ENCODE measurements at places on chromosomes 6 and 20.

DNA sequence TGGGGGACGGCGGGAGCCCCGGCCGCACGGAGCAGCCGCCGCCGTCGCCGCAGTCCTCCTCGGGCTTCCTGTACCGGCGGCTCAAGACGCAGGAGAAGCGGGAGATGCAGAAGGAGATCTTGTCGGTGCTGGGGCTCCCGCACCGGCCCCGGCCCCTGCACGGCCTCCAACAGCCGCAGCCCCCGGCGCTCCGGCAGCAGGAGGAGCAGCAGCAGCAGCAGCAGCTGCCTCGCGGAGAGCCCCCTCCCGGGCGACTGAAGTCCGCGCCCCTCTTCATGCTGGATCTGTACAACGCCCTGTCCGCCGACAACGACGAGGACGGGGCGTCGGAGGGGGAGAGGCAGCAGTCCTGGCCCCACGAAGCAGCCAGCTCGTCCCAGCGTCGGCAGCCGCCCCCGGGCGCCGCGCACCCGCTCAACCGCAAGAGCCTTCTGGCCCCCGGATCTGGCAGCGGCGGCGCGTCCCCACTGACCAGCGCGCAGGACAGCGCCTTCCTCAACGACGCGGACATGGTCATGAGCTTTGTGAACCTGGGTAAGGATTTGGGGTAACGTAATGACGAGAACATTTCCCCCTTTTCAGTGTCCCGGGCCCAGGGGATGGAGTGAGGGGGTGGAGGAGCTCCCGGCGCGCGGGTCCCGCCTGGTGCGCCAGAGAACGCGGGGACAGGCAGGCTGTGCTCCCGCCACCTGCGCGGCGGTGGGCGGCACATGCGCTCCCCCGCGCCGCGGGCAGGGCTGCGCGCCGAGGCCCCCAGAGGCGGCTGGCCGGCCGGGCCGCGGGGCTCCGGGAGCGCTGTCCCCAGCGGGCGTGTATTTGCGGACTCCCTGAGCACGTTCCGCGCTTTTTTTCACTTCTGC lies 1.4 kb downstream of the BMP6 start:
- DNase-seq = no peak

GRCh38 chr6:93759190-93759589 lies 339.8 kb upstream of the EPHA7 start:
- DNase-seq = no peak

GRCh38 chr6:31621991-31622390 lies 1.5 kb downstream of the PRRC2A start:
- DNase-seq = no peak

- DNase-seq = no peak
Measured at GRCh38 chr20:63096681-63097335, 90.0 kb upstream of the BHLHE23 start.

DNA sequence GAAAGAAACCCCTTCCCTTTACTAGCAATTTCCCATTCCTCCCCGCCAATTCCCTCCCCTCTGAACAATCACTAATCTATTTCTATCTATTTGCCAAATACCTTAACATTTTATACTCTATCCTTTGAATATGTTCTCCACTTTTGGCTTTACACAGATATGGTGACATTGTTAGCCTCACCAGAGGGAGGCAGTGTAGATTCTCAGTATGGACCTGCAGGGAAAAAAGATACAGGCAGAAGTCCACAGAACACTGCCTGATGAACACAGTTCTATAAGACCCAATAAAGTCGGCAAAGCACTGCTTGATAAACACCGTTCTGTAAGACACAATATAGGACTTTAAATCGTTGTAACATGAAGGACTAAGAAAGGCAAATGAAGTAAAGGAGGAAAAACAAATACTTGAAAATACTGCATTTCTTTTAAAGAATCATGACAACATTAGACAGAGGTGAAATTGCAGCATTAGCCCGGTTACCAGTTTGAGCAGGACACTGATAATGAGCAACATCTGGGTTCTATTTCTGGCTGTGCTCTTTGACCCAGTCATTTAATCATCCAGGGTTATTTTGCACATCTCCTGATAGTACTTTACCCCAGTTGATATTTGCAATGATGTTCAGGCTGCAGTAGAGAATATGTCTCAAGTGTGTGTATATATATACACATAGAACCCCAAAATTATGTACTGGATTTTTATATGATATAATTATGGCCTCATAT lies 296.8 kb downstream of the UTRN start:
- DNase-seq = peak; percentile 76

DNA sequence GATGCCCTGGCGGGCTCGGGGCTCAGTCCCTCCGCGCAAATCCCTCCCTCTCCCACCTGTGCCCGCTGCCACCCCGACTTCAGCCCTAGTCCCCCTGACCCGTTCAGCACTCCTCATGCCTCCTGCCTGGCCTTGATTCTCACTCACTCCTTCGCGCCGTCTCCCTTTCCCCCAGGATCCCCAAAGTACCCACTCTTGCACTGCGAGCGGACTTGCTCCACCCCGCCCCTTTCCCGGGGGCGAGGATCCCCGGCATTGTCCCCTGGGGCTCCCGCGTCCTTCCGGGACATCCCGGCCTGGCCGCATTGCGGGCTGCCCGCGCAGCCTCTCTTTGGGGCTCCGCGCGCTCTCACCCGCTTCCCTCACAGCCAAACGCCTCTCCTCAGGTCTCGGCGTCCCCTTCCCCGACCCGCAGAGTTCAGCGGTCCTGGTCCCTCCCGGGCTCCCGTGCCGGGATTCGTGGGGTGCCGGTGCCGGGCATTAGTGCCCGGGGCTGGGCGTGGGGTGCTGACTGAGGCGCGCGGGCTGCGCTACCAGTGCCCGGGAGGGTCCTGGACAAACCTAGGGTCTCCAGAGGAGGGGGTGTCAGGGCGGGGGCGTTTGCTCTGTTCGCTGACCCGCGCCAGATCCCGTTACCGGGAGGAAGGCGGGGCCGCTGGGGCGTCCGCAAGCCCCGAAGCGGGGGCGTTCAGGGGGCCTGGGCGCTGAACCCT lies 45.5 kb upstream of the SUPT3H start:
- DNase-seq = peak; percentile 56

GRCh38 chr6:79421707-79422484 lies 115.3 kb downstream of the LCA5 start:
- DNase-seq = peak; percentile 97

- no peak for DNase-seq
Measured at GRCh38 chr20:41494451-41494850, 123.7 kb downstream of the CHD6 start.

GRCh38 chr20:18879262-18879661 lies 65.7 kb downstream of the SCP2D1 start:
- DNase-seq = no peak

DNA sequence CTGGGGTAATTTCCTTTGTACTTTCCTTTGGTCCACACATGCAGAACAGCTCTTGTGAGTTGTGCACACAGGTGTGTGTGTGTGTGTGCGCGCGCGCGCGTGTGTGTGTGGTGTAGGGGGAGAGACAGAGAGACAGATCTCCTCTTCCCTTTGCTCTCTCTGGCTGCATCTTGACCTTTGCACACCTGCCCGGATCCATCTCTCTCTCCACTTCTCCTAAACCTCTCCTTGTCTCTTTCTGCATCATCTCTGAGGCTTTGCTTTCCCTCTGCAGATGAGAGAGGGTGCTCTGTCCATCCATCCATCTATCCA lies 67.0 kb downstream of the SRC start:
- no peak for DNase-seq

DNA sequence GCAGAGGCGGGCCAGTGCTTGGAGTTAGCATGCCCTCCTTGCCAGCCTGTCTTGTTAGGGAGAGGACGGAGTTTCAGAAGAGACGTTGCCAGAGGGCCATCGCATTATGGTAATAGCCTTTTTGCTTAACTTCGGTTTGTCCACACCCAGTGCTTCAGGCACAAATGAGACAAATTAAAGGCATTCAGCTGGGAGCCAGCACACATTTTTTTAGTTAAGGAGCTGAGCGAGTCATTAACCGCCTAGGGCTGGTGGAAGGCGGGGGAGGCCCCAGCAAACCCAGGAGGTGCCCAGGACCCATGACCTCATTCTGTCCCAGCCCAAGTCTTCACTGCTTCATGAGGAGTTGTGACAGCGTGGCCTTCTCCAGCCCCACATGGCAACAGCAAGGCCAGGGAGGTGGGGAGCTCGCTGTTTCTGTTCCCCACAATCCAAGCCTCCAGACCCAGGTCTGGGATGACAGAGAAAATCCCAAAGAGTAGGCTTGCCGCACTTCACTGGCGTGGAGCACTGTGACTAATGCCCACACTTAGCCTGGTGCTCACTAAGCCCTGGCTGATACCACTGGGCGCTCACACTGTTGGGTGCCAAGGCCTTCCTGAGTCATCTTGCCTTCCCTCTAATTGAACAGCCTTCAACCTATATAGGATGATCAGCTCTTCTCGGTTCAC lies 237.1 kb downstream of the ANKRD60 start:
- peak; percentile 56 for DNase-seq

- peak; percentile 24 for DNase-seq
Measured at GRCh38 chr6:14807130-14807529, 438.7 kb upstream of the JARID2 start.

- DNase-seq = no peak
Measured at GRCh38 chr20:45017281-45017680, 51.0 kb downstream of the STK4 start.

DNA sequence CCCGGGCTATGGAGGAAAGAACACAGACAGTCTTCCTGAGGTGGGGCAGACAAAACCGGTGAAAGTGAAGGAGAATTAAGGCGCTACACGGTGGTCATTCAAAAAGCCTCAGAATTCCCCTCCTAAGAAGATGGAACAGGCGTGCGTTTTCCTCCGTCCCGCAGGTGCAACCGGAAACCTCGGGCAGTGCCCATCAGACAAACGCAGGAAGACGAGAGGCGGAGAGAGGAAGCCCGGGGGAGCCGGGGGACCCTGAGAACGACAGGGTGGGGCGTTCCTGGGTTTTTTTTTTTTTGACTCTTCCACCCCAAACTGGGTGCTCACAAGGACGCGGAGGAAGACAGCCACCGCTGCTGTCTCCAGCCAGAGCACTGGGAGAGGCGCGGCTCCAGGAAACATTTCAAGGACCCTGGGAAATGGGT lies 25.4 kb downstream of the TTLL2 start:
- DNase-seq = no peak

- no peak for DNase-seq
Measured at GRCh38 chr6:39181826-39182225, 47.4 kb downstream of the KCNK5 start.

- no peak for DNase-seq
Measured at GRCh38 chr6:169907419-169908115, 156.1 kb downstream of the ERMARD start.

DNA sequence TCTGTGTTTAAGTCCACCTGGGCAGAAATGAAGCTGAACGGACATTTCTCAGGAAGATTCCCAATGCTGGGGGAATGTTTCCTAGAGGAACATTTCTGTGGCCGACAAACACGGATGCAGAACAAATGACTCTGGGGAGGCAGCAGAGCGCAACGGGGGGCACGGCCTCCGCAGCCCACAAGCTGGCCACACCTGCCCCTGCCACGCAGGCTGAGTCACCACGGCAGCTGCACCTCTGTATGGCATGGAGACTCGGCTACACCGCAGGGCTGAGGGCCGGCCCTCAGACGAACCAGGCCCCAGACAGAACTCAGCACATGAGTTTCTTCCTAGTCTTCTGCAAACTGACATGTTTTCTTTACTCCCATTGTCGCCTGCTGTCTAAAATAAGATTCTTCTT lies 10.0 kb upstream of the PRR18 start:
- no peak for DNase-seq

GRCh38 chr6:27892649-27893058 lies 19.5 kb downstream of the OR2B2 start:
- DNase-seq = peak; percentile 31

DNA sequence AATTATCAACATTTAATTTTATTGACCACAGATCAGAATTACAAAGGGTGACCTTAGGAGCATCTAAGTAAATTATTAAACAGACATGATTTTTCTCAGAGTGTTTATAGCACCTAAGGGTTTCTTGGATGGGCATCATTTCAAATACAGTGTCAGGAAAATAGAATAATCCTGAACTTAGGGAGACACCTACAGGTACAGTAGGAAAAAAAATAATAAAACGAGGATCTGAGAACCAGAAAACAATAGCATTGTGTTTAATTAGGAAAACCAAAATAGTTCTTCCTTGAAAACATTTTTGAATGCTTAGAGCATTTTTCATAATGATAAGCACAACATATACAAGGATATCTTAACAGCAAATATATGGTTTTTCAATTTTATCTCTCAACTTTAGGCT lies 39.2 kb downstream of the MMUT start:
- peak; percentile 33 for DNase-seq

DNA sequence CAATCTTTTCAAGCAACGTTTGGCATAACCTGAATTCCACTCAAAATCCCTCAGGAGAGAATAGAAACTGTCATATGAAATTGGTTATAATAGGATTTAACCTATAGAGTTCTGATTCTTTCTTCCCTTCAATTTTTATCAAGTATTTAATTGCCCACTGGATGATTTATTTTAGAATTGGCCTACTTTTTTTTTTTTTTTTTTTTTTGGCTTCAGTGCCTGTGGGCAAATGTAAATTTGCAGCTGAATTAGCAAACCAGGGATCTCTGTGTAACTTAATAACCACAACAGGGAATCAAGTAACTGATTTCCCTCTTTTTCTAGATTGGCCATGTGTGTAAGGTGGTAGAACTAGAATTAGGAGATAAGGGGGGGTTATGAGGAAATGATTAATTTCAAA lies 157.0 kb downstream of the SOX4 start:
- no peak for DNase-seq

- DNase-seq = no peak
Measured at GRCh38 chr6:63910863-63911551, 275.4 kb downstream of the PHF3 start.

- DNase-seq = no peak
Measured at GRCh38 chr6:21100991-21101390, 492.6 kb upstream of the SOX4 start.

DNA sequence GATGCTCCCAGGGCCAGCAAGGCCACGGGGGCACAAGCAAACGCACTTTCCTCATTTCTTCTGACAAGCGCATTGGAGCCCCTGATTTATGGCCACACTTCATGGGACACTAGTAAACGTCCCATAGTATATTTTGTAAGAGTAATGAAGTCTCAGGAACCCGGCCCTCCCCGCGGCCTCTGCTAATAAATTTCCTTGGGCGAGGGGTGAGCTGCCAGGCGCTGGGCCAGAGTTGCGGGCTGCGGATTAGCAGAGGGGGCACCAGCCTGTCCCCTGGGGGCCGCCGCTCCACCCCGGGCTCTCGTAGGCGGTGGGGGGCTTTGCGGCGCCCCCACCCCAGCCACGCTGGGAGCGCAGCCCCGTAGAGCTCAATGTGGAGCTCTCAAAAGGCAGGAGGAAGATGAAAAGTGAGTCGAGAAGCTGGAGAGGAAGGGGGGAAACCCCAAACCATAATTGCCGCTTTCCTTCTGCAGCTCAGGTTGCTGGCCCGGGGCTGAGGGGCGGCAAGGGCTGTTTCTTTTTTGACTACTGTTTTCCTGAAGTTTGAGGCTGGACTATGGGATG lies 173.6 kb downstream of the CDC5L start:
- no peak for DNase-seq

DNA sequence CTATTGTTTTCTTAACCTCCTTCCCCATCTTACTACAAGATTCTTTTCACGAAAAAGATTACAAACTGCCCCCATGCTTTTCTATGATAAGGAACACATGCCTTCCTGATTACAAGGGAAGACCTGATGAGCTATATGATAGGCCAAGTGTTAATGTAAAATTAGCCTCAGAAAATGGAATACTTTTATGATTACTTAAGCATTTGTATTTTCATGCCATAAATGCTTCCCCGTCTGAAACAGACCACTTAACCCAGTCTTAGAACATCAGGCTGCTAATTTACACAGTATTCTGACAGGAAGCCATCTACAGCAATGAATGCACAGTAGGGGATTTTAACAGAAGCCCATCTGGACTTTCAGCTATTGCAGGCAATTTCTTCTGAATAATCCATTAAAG lies 274.9 kb downstream of the HAO1 start:
- no peak for DNase-seq

Data from fibroblast of mammary gland (primary cell).